H9 (cell line): ENCODE measurements at places on chromosomes 2 and 18. TPM values are rescaled to one million over a fixed set of nuclear protein-coding genes. Genes with fewer than 3 reads are reported as not detected.

Gene NXPH2
- 1.3 and 1.8 TPM in 2 replicates for total RNA-seq

DNA sequence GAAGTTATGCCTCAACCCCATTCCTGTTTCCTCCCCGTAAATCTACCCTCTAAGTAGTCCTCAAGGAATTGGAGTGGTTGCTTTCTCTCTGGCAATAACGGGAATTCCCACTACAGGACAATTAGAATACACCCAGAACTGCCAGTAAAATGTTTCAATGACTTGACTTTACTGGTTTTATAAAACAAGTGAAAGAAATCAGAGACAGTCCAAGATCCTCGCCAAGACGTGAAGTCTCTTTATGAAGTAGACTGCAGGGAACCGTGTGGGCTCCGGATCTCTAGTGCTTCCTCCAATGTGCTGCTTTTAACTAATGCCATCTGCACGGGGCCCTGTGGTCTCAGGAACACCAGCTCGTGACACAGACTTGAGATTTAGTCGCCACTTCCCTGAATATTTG, 101.4 kb downstream of the CPO start:
- H3K27ac ChIP-seq = no peak overlapping the region
- no peaks in the 10 kb centered on the region for H3K36me3 ChIP-seq
- no peak overlapping the region for H3K4me3 ChIP-seq
- peaks cover 8% of the 10 kb centered on the region; the same call in 1 of the 2 replicates for H3K4me1 ChIP-seq

- H3K4me3 ChIP-seq = no peak overlapping the region
- no peak for DNase-seq
- peaks cover 8% of the 10 kb centered on the region; the same call in 1 of the 2 replicates for H3K4me1 ChIP-seq
- H3K27me3 ChIP-seq = no peaks in the 10 kb centered on the region
Measured at GRCh38 chr2:172545408-172546075, 10.3 kb upstream of the PDK1 start.

Gene SLC4A3
- total RNA-seq = 10.7 and 11.1 TPM in 2 replicates

Gene ABCG5
- total RNA-seq = not detected in 2 replicates

- DNase-seq = no peak
- no peaks in the 10 kb centered on the region for H3K4me1 ChIP-seq
- H3K27ac ChIP-seq = no peak overlapping the region
Measured at GRCh38 chr2:14951569-14952285, 319.2 kb downstream of the LRATD1 start.

- no peak overlapping the region for H3K27ac ChIP-seq
- H3K36me3 ChIP-seq = peaks cover 5% of the 10 kb centered on the region; the same call in 2 of the 3 replicates
- no peaks in the 10 kb centered on the region for H3K27me3 ChIP-seq
- DNase-seq = no peak
Measured at GRCh38 chr2:239647052-239647819, 246.4 kb upstream of the HDAC4 start.

DNA sequence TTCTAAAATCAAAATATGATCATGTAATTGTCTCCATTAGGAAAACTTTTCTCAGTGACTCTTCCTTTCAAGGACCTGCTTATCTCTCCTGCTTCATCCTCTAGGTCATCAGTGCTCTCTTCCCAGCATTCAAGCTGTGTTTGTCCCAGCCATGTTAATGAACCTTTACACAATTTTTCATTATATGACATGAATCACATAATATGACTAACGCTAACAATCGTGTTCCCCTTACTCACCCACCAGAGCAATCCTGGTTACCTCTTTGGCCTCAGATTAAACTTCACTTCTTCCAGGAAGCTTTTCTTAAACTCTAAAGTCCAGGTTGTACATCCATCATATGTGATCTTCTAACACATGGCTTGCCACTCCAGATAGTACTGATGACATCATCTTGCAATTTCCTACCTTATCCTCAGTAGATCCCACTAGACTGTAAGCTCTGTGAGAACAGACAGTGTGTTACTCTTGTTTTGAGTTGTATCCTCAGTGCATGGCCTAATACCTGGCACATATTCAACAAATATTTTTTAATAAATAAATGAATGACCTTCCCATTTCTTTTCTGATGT, 882.9 kb upstream of the ZEB2 start:
- no peaks in the 10 kb centered on the region for H3K36me3 ChIP-seq
- H3K4me1 ChIP-seq = no peaks in the 10 kb centered on the region
- no peak overlapping the region for H3K27ac ChIP-seq
- no peaks in the 10 kb centered on the region for H3K27me3 ChIP-seq

Gene ACAA2
- 115 and 116 TPM in 2 replicates for total RNA-seq

DNA sequence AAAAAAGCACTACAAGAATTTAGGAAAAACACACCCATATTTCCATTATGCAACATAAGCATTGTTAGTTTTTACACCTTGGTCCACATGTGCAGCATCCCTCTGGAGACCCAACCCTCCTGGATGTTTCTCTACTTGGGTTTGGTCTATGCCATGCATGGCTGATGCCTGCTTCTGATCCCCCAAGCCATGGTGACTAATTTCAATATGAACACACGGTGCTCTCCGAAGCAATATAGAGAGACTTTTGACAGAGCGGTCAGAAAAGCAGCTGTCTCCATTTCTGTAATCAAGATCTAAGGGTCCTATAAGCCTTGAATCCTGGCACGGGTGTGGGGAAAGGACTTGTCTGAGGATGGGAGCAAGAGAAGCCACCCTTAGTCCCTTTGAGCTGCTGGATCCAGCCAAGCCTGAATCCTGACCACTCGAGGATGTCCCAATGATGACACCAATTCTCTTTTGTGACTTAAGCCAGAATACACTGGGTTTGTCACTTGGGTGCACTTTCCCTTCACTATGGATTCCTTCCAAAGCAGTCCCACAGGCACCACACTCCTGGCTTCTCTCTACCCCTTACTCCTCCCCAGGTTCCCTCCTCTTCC, 91.5 kb downstream of the ACTR2 start:
- no peak overlapping the region for H3K4me3 ChIP-seq
- no peaks in the 10 kb centered on the region for H3K4me1 ChIP-seq

DNA sequence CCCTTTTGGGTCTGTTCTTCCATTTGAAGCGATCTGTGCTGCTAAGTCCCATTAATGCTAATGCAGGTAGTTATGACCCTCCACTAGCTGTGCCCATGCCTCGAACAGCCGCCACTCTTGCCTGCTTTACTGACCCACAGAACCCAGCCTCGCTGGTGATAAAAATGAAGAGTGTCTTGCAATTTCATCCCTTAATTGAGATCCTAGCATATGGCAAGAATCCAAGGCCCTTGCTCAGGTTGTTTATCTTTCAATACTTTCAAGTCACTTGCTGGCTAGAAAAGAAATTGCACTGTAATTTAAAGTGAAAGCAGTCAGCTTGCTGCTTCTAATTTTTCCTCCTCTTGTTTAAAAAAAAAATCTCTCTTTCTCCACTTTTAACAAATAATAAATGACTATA, 73.6 kb downstream of the ZNF521 start:
- H3K27me3 ChIP-seq = no peaks in the 10 kb centered on the region
- no peak overlapping the region for H3K27ac ChIP-seq
- DNase-seq = no peak
- no peak overlapping the region for H3K4me3 ChIP-seq
- H3K4me1 ChIP-seq = peaks cover 7% of the 10 kb centered on the region; the same call in 1 of the 2 replicates

Gene ST8SIA3
- 1.9 and 2.3 TPM in 2 replicates for total RNA-seq
